ENCODE measurements at places on chromosomes 5 and 9.

- DNase-seq = no peak
These were observed 297.1 kb upstream of the MSX2 start for GRCh38 chr5:174427304-174427703.

- no peak for DNase-seq
These were observed 56.9 kb upstream of the STXBP1 start for GRCh38 chr9:127554966-127555839.

- no peak for DNase-seq
These were observed 21.0 kb upstream of the SMARCA2 start for GRCh38 chr9:1994180-1994579.

DNA sequence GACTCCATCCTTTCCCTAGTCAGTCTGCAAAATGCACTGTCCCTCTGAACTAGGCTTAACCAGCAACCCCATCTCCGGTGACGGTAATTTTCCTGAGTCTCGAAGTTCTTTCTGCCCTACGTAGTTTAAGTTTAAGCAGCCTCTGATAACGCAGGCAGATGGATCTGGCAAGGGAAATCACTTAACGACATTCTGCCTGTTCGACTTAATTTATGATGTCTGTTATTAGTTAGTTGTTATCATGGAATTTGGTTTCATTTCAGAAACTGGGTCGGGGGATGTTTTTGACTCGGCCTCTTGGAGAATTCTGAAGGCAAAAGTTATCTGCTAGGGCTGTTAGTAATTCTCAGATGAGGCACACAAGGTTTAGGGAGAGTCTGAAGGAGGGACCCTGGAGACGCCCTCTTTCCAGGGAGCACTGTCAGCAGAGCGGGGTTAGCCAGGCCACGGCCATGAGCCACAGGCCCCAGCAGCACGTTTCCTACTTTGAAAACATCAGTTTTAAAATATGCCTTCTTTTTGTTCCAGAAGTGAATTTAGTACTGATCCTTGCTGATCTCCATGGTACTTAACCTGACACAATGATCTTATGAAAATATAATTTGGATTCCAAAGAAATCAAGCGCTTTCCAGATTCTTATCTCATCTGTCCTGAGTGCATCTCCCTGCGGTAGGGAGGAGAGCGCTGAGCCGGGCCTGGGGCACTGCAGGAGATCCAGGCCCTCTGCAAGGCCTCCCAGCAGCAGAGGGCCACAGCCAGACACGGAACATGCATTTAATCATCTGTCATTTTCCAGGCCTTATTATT is 171.0 kb upstream of the OTULINL start:
- DNase-seq = no peak

- DNase-seq = no peak
These were observed 173.9 kb upstream of the ZNF462 start for GRCh38 chr9:106689089-106689488.

DNA sequence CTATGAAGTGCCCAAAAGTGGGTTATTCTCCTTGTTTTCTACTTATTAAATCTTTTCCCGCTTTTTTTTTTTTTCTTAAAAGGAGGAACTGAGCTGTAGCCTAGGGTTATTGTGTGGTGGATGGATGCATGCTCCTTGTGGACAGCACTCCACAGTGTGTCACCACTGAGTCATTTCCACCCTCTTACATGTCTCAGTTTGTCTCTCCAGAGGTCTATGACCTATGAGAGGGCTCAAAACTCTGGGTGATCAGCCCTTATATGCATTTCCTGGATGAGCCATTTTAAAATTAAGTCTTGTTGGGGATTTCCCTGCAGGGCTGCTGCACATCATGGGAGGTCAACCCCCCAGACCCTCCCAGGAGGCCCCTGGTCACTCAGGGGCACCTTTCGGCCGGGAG is 102.2 kb upstream of the MOCS2 start:
- DNase-seq = no peak

- DNase-seq = no peak
These were observed 21.5 kb upstream of the SEMA4D start for GRCh38 chr9:89519366-89519805.

DNA sequence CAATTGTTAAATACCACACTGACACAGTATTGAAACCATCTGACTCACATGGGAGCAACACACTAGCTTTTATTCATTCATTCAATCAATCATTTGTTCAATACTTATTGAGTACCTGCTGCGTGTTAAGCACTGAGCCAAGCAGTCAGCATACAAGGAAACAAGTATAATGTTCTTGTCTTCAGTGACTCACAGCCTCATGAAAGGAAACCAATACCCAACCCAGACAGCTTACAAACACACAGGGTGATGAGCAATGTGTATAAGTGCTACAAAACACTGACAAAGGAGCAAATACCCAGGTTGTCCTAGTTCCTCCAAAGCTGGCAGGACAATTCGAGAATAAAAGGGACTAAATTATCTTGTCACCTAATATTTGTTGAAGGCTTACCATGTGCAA is 67.6 kb upstream of the RASEF start:
- no peak for DNase-seq

DNA sequence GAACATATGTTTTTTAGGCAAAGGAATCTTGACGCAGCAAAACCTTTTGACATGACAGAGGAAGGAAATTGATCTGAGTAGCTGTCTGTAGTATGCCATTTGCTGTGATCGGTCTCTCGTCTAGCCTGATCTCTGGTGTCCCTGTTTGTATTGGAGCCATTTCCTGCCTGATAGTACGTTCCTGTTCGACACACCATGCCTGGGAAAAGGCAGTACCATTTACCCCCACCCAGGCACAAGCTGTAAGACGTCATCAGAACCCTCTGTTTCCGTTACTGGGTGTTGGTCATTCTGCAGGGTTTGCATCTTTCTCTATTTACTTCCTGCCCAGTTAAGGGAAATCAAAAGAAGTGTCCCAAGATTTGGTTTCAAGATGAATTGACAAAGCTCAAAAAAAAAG is 129.7 kb downstream of the CEMIP2 start:
- no peak for DNase-seq

DNA sequence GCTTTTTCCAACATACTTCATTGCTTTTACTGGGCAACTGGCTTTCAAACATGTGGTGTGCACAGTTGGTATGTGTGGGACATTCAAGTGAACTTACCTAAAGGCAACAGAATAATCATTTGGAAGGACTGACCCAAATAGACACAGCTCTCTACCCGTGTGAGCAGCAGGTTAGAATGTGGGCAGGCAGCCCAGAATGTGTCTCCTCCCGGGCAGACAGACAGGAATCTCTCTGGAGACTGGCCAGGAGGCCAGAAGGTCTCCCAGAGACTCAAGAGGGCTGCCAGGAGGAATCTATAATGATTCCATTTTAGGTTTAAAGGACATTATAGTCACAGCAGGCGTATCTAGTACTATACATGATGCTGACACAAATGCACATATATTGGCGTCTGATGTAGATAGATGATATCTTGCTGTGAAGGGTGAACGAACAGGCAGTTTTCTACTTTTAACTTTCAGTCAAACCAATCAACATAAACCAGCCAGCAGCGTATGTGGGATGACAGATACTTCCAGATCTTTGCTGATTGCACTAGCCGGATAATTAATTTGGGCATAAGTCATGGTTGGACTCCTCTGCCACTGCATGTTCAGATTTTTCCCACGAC is 297.4 kb upstream of the ZNF608 start:
- peak; percentile 67 for DNase-seq

All from AG04449 (cell line).